Esophagus squamous epithelium (tissue), 5 donors: ENCODE measurements at places on chromosomes 11 and 22.

DNA sequence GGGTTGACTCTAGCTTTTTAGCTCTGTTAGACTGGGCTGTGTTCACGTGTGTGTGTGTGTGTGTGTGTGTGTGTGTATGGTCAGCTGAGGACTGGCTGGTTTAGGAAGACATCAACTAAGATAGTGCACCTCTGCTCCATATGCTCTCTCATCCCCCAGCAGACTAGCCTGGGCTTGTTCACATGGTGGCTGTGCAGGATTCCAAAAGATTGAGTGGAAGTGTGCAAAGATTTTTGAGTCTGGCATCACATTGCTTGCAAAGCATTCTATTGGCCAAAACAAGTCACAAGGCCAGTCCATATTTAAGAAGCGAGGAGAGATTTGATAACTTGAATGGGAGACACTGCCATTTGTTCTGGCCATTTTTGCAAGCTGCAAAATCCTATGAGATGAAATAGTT is 79.7 kb upstream of the C11orf87 start:
- DNase-seq = no peak
- H3K4me3 ChIP-seq = no peak overlapping the region
- no peaks in the 10 kb centered on the region for H3K4me1 ChIP-seq
- H3K27ac ChIP-seq = no peak overlapping the region
- no peaks in the 10 kb centered on the region for H3K27me3 ChIP-seq
- H3K36me3 ChIP-seq = no peaks in the 10 kb centered on the region

DNA sequence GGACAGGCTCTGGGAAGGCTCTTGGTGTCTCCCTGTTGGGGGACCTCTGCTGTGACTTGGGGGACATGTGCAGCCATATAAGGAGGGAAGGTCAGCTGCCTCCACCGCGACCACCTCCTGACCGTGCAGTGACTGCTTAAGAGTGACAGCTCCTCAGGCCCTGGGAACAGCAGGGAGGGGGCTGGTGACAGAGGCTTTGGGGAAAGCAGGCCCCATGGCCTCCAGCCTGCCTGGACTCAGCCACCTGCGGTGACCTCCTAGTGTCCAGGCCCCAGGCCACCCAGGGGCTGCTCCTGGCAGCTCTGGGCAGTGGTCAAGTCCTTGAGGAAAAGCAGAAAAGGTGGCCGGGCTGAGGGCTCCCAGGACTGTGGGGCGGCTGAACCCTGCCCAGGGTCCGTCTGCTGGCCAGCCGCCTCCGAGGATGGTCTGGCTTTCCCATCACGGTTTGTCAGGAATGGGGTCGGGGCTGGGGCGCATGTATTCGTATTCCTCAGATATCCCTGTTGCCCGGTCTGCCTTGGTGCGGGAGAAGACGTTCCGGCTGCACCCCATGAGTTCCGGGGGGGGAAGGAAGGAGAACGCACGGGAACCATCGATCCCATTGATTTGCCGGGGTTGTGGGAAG is 96.8 kb downstream of the WNT7B start:
- H3K27ac ChIP-seq = no peak overlapping the region
- no peak for DNase-seq
- H3K27me3 ChIP-seq = no peaks in the 10 kb centered on the region
- no peak overlapping the region for H3K4me3 ChIP-seq

- no peak overlapping the region for H3K27ac ChIP-seq
- H3K4me3 ChIP-seq = no peak overlapping the region
- H3K4me1 ChIP-seq = peaks cover 5% of the 10 kb centered on the region
- no peaks in the 10 kb centered on the region for H3K27me3 ChIP-seq
- no peak for DNase-seq
- no peaks in the 10 kb centered on the region for H3K36me3 ChIP-seq
Measured at GRCh38 chr11:61983419-61983818, 16.0 kb upstream of the FTH1 start.

GRCh38 chr11:119277660-119278059 is 39.3 kb downstream of the MCAM start:
- no peak overlapping the region for H3K27ac ChIP-seq
- peaks cover 84% of the 10 kb centered on the region for H3K36me3 ChIP-seq
- no peaks in the 10 kb centered on the region for H3K27me3 ChIP-seq
- no peak overlapping the region for H3K4me3 ChIP-seq
- no peaks in the 10 kb centered on the region for H3K4me1 ChIP-seq
- no peak for DNase-seq

DNA sequence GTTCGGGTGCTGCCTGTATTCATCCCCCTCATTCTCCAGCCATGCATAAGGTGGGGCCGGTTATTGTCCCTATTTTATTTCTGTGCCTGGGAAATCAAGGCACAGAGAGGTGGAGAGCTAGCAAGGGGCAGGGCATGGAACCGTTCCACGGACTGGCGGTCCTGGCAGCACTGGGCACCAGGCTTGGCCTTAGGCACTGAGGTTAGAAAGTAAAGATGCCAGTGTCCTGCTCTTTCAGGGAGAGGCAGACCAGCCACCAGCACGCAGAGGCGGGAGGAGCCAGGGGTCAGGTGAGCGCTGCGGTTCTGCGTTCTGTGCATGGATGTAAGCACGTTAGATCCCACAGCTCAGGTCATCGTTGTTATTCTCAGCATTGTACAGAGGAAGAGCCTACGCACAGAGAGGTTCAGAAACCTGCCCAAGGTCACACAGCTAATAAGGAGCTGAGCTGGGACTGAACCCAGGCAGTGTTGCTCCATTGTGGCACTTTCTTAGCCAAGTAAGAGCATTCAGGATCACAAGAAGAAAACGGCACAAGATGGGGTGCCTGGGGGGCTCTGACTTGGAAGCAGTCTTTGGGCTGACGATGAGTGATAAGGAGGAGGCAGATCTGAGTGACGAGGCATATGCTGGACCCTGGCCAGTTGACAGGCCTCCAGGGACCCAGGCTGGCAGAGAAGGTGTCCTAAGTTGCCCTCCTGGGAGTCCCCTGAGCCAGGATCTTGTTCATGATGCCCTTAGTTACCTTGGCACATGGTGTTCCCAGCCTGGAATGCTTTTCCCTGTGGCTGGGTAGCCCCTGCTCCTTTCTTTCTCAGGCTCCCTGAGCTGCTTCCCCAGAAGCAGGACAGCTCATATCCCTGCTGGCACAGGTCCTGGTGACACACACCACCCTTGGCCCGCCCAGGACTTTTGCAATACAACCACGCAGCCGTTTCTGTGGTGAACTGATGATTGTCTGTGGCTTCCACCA is 41.1 kb downstream of the OSBPL5 start:
- peak overlapping the region; percentile 14 for H3K4me3 ChIP-seq
- peaks cover 16% of the 10 kb centered on the region for H3K4me1 ChIP-seq
- no peak for DNase-seq
- H3K27ac ChIP-seq = peak overlapping the region; percentile 82

DNA sequence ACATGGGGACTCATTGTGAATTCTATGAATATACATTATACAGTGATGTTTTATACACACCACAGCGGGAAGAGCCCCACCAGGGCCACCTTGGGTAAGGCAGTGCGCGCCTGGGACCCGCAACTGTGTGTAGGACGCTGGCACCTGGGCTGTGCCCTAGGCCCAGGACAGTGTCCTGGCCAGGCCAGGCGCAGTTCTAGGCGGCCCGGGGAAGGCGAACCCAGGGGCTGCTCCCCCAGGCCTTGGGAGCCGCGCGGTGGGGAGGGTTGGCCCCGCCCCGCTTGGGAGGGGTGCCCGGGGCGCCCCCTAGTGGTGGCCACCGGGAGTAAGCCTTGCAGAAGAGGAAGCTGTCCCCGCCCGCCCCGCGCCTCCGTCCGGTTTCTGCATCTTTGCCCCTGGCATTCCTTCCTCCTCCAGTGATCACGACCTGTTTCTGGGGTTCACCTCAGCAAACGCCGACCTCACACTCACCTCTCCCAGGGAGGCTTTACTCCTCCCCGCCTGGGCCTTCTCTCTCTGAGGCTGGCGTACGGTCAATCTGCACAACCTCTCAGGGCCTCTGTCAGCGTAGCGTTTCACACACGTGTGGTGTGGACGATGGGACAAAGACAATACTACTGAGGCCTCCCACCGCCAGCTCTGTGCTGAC is 9.5 kb upstream of the EHD1 start:
- H3K4me3 ChIP-seq = no peak overlapping the region
- no peak for DNase-seq
- H3K36me3 ChIP-seq = no peaks in the 10 kb centered on the region
- H3K27me3 ChIP-seq = no peaks in the 10 kb centered on the region

DNA sequence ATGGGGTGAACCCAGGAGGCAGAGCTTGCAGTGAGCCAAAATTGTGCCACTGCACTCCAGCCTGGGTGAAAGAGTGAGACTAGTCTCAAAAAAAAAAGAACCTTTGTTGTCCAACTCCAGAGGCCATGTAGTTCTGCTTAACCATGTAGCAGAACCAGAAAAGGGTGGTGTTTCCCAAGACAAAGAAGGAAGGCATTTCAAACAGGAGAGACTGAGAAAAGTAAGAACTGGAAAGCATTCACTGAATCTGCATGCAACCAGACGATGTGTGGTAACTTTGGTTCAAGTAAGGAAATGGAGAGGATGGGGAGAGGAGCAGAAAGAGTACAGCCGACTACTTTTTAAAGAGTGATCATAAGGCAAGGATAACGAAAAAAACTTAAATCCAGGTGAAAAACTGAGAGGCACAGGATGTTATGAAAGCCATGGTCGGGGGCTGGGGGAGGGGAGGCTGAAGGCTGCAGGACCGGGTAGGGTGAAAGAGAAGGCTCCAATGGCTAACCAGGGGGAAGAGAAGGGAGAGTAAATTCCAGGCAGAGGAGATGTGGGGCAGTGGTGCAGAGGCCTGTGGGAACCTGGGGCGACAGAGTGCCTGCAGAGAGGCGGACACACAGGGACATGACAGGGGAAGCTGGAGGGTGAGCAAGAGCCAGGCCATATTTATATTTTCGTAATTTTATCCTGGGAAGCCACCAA is 48.8 kb downstream of the MAPK1 start:
- peaks cover 15% of the 10 kb centered on the region for H3K4me1 ChIP-seq
- no peak overlapping the region for H3K27ac ChIP-seq
- H3K4me3 ChIP-seq = no peak overlapping the region
- no peaks in the 10 kb centered on the region for H3K36me3 ChIP-seq

DNA sequence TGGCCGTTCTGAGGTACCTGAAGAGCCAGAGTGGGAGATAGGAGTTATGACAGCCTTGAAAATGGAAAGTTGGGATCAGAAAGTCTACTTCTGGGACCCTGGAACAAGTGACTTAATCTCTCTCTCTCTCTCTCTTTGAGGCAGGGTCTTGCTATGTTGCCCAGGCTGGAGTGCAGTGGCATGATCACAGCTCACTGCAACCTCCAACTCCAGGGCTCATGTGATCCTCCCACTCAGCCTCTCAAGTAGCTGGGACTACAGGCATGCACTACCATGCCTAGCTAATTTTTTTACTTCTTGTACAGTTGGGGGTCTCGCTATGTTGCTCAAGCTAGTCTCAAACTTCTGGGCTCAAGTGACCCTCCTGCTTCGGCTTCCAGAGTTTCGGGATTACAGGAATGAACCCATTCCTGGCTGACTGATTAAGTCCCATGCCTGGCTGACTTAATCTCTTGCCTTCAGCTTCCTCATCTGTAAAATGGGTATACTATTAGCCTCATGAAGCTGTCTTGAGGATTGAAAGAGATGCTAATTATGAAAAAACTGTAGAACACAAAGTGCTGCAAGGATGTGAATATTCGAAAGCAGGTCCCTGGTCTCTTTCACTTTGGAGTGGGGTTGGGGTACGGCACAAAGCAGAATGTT is 87.7 kb downstream of the UBASH3B start:
- H3K4me3 ChIP-seq = no peak overlapping the region
- no peaks in the 10 kb centered on the region for H3K27me3 ChIP-seq
- H3K36me3 ChIP-seq = no peaks in the 10 kb centered on the region
- H3K4me1 ChIP-seq = peaks cover 22% of the 10 kb centered on the region
- DNase-seq = no peak

DNA sequence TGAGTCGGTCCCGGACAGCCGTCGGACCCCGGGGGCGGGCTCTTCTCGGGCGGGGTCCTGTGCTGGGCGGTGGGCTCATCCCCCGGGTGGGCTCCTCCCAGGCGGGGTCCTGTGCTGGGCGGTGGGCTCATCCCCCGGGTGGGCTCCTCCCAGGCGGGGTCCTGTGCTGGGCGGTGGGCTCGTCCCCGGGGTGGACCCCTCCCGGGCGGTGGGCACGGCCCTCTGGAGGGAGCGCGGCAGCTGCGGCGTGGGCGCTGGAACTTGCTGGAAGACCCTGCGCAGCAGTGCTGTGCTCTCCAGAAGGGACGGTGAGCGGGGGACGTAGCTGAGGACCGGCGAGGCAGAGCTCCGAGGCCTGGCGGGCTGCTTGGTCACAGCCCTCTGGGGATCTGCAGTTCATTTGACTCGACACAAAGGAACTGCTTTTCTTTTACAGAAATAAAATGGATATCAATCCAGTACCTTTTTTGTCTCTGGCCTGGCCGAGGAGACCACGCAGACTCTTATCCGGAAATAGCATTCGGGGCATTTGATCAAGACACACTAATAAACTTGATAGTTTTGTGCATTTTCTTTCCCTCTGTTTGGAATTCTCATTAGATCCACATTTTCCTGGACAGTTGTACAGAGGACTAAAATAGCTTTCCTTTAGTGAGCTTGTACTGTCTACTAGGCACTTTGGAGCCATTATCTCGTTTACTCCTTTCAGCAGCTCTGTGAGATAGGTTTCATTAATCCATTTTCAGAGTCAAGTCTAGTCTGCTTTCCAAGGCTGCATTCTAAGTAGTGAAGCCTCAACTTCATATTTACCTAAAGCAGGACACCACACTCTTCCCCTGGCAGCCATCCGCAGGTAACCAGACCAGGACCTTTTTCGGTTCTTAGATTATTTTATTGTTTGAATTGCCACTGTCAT is 812 bp downstream of the JAM3 start:
- H3K27me3 ChIP-seq = no peaks in the 10 kb centered on the region
- peak overlapping the region; percentile 79 for H3K27ac ChIP-seq
- H3K4me1 ChIP-seq = no peaks in the 10 kb centered on the region

- no peak overlapping the region for H3K27ac ChIP-seq
- no peaks in the 10 kb centered on the region for H3K36me3 ChIP-seq
- no peak overlapping the region for H3K4me3 ChIP-seq
- DNase-seq = no peak
- H3K27me3 ChIP-seq = no peaks in the 10 kb centered on the region
Measured at GRCh38 chr11:133817449-133817848, 27.9 kb downstream of the SPATA19 start.

DNA sequence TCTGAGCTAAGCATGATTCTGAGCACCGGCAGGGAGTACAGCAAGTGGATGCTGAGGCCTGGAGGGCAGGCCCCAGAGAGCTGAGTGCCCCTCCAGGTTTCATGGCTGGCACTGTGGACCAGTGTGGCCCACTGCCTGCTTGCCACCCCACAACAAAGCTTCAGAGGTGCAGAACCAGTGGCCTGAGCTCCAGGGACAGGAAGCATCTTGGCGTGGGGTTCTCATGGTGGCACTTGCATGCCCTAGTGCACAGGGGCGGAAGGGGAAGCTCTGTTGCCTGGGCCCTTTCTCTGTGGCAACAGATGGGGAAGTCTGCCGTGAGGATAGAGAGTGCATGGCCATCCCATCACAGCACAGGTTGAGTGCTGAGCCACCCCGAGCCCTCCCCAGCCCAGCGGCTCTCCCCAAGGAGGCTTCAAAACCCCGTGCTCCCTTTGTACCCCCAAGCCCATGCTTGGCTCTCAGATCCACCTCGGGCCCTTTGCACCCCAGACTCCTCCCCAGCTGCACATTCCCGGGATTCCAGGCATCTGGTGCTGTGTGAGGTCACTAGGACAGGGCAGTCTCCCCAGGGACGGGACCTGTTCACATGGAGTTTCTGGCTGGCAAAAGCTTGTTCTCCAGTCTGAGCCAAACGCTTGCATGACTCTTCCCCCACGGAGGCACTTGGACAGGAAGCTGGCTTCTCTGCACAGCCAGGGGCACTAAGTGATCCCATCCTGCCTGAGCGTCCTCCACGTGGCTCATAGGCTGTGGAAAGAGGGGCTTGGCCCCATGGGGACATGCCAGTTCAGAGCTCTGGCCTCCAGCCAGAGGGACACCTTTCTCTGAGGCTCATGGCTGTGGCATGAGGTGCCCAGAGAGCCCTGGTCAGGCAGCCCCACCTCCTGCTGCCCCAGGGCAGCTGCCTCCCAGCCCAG is 4.2 kb downstream of the SLC25A1 start:
- peaks cover 66% of the 10 kb centered on the region for H3K4me1 ChIP-seq
- peak overlapping the region; percentile 18 for H3K27ac ChIP-seq
- no peaks in the 10 kb centered on the region for H3K27me3 ChIP-seq
- no peak for DNase-seq
- H3K4me3 ChIP-seq = no peak overlapping the region
